Coronary artery (tissue), 2 donors: ENCODE measurements at places on chromosomes 12 and 14.

DNA sequence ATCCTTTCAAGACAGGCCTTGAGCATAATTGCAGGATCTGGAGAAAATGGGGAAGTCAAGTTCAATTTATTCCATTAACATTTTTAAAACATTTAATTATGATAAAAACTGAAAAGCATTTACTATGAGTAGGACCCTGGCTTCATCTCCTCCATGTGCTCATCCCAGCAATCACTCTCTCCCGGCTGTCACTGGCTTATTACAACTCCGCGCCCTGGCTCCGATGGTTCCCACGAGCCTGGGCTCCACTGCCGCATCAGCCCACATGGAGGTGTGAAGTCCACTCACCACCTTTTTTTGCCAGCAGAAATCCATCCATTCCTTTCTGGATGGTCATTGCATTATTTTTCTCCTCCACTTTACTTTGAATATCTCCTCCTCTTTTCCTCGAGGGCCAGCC lies 194.4 kb downstream of the EMP1 start:
- DNase-seq = no peak

- DNase-seq = no peak
Measured at GRCh38 chr14:93316716-93317115, 16.1 kb downstream of the BTBD7 start.

DNA sequence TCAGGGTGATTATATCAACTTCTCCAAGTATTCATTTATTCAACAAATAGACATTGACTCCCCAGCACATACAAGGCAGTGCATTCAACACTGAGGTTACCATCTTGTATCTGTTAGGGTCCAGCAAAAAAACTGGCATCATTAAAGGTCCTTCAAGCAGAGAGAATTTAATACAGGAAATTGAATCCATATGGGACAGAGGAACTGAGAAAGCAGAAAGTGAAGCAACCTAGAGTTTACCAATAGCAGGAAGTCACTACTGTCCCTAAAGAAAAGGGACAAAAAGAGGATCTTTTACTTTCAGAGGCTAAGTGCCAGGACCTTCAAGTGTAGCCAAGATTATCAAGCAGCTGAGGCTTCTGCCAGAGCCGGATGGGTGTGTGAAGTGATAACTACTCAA lies 237.8 kb upstream of the TBX3 start:
- DNase-seq = no peak

GRCh38 chr12:28051516-28052354 lies 79.2 kb upstream of the PTHLH start:
- DNase-seq = no peak
